ENCODE measurements at places on chromosomes 12 and 14.

- peak; percentile 39 for DNase-seq
Measured at GRCh38 chr14:53925201-53925766, 31.3 kb downstream of the BMP4 start.

- DNase-seq: no peak
Measured at GRCh38 chr14:106670011-106670410, 1143.6 kb downstream of the TMEM121 start.

DNA sequence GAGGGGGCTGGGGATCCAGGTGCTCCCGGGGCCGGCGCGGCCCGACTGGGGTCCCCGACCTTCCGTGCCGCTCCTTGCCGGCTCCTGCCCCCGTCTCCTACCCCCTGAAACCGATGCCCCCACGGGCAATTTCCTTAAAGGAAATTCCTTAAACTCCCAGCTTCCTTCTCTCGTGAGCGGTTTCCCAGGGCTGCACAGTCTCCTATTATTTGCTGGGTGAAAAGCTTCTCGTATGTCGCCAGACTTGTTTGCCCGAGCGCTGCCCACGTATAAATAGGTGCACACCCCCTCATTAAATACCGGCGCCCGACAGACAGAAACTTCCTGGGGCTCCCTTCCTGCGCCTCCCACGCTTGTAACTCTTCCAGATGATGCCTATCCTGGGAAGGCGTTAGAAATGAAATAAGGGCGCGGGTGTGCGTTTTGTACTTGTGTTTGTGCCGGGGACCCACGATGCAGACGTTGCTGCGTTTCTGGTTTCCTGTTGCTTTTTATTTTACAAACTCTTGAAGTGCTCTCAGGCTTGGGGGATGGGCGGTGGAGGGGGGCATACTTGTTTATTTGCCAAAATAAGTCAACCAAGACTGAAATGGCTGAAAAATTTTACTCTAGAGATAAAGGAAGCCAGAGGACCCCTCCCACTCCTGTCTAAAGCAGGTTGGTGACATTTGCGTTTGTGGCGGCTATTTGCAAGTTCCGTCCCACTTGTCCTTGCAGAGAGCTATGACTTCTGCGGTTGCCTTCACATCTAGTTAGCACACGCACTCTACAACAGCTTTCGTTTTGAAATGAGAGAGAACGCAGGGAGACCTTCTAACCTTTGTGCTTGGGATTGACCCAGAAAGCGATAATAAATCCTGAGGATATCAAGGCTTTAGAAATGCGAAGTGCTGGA, 1.0 kb downstream of the HIP1R start:
- no peak for DNase-seq

- no peak for DNase-seq
Measured at GRCh38 chr12:111406474-111407376, 1.0 kb downstream of the SH2B3 start.

DNA sequence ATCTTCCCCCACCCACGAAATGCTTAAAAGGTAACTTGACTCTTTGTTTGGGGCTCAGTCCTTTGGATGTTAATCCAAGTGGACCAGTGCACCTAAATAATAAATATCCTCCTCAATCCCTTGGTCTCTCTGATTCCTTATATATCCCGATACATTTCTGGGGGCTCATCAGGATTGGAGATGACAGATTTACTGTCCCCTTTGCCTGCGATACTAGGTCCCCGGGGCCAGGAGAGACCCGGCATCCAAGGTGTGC, 26.3 kb downstream of the KLRK1 start:
- DNase-seq: no peak

DNA sequence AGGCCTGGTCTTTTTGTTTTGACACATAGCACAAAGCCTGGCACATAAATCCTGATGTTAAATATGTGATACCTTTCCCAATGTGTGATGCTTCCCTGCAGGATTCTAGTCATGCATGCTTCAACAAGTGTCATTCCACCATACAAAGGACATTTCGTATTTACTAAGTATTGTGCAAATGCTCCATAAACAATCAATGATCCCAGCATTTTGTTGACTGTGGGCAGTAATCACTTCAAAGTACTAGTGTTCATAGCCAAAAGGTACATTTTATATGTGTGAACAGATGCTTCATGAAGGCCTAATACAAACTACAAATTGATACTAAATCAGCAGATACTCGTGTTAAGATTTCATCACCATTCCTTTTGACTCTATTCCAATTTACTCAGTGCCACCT, 4.4 kb downstream of the CCNB1IP1 start:
- no peak for DNase-seq

All from fibroblast of skin of right quadriceps (primary cell).